ENCODE measurements at places on chromosomes 12 and 14. TPM values are rescaled to one million over a fixed set of nuclear protein-coding genes. Genes with fewer than 3 reads are reported as not detected.

Gene PMEL
- total RNA-seq: 1.8 TPM

Gene SLCO1A2
- not detected for total RNA-seq

Gene KCNK10
- total RNA-seq: not detected

Gene AQP6
- under 0.01 TPM for total RNA-seq

Gene KCNC2
- total RNA-seq: not detected

Gene AQP5
- total RNA-seq: 3.2 TPM

Gene MORN3
- 0.97 TPM for total RNA-seq

Gene TUBA1B
- total RNA-seq: 1,994 TPM

Gene PFKM
- total RNA-seq: 98.5 TPM

Gene PARP11
- 3.6 TPM for total RNA-seq

Gene SLC38A1
- 117 TPM for total RNA-seq

Gene ITGB7
- total RNA-seq: 0.15 TPM

Gene CEBPE
- total RNA-seq: not detected

Gene KRT1
- total RNA-seq: not detected

Gene KRT78
- not detected for total RNA-seq

Gene SSTR1
- total RNA-seq: 1.9 TPM

Gene FAM222A
- total RNA-seq: 0.32 TPM

Gene PEBP1
- 156 TPM for total RNA-seq

Gene RD3L
- total RNA-seq: not detected

Gene SRRM4
- total RNA-seq: not detected
